Camera-type eye (tissue), 1 donor: ENCODE measurements at places on chromosomes 2 and 18. TPM values are rescaled to one million over a fixed set of nuclear protein-coding genes. Genes with fewer than 3 reads are reported as not detected.

The COBLL1 gene
- total RNA-seq: 92.7 TPM

The RAMP1 gene
- 6.9 TPM for total RNA-seq

The ANKRD53 gene
- total RNA-seq: 9.1 TPM

The OTOS gene
- total RNA-seq: not detected

The HOXD1 gene
- 0.27 TPM for total RNA-seq

The ARID5A gene
- total RNA-seq: 9.1 TPM
